AG09319 (cell line): ENCODE measurements at places on chromosomes 16 and 17.

GRCh38 chr16:80191928-80192327, 348.9 kb upstream of the DYNLRB2 start:
- no peak for DNase-seq

DNA sequence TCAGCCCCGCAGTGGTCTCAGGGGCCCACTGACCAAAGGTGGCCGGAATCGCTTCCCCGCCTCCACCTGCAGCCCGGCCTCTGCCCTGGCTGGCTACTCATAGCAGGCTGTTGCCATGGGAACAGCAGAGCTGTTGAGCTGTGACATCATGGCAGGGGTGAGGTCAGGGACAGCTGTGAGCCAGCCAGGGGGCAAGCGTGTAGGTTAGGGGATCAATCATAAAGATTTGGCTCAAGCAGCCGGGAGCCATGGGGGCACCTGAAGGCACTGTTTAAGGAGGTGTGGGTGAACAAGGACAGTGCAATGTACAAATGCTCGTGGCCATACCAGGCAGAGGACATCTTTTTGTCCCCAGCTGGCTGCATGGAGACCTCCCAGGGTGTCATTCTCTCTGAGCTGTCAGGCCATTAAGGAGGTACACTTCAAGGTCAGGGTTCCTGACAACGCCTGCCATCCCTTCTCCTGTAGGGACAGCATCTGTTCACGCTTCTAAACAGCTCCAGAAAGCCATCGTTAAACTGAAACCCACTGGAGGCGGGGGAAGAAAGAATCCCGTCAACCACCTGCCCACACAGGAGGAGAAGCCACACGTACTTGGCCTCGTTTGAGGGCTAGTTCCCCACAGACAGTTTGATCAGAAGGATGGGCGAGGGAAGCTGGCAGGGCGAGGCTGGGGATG, at the start of gene CEP295NL:
CEP295NL (minus strand) TSS at position 101 of the 679 bp plus-strand sequence. CDS start 1,373 bp downstream, outside the sequence.
- no peak for DNase-seq

DNA sequence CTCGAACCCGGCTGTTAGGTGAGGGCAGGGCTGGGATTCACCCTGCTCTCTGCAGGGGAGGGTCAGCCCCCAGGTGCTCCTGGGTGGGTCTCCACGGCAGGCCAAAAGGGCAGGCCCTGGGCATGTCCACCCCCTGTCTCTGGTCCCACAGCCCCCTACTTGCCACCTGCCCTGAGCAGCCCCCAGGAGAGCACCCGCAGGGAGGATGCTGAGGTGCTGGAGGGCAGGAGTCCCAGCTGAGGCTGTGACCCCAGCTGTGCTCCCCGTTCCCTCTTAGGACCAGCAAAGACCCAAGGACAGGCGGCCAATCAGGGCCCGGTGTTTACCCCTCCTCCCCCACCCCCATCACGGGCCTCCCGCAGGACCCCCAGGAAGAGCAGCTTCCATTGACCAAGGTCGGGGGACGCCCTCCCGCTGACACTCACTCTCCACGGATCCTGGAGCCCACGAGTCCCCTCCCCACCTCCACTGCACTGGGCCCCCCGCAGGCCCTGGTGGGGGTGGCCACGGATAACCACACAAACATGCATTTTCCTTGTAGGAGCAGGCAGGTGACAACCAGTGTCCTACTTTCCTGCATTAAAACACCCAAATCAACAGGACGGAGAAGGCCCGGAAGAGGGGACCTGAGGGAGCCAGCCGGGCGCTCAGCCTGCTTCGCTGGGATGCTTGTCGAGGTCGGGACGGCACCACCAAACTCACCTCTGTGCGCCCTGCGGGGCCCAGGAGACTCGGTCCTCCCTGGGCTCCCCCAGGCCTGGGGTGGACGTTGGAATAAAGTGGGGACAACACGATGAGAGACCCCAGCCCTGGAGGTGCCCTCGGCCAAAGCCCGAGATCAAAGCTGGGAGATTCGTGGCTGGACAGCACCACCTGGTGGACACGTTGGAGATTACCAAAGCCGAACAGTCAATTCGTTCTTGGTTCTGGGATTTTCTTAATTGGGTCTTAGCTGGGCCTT, 22.5 kb upstream of the ENPP7 start:
- DNase-seq, result no peak

DNA sequence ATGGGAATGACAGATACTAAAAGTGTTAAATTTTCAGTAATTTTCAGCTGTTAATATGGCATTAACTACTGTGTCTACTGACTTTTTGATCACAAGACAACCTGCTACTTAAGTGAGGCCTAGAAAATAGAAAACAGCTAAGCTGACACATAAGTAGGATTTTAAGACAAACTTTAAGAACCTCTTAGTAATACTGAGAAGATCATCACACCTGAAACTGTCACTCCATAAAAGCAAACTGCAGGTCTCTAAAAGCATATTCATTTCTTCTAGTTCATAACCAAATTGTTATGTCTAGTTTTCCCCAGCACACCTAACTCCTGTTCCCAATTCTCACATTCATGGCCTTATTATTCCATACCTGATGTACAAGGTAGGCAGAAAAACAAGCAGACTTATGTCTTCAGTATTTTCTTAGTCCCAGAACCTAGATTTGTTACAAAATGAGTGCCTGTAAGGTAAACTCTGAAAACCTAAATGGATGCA, 8.0 kb downstream of the SRSF1 start:
- no peak for DNase-seq

DNA sequence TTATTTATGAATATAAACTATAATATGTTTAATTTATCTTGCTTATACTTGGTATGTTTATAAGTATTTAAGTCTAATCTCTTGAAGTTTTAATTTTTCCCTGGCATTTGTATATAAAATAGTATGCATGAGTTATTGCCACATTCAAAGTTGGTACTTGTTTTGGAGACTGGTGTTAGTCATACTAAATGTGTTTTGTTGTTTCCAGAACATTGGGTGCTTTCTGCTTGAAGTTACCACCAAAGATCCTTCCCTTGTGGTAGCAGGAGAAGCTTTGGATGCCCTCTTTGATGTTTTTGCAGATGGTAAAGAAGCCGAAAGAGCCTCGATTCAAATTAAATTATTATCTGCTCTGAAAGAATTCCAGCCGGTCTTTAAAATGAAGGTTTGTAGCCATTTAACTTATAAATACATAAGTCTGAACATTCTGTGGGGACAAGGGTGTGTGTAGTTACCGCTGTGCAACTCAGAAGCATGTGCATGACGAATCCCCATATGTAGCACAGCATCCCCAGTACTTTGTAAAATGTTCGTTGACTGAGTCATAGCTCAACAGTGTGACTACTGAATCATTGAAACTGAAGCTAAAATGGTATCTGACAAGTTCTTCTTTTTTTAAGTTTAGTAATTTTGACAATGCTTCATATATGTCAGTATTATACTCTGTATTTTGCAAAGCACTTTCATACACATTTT, 36.4 kb downstream of the HEATR3 start:
- DNase-seq, result no peak

DNA sequence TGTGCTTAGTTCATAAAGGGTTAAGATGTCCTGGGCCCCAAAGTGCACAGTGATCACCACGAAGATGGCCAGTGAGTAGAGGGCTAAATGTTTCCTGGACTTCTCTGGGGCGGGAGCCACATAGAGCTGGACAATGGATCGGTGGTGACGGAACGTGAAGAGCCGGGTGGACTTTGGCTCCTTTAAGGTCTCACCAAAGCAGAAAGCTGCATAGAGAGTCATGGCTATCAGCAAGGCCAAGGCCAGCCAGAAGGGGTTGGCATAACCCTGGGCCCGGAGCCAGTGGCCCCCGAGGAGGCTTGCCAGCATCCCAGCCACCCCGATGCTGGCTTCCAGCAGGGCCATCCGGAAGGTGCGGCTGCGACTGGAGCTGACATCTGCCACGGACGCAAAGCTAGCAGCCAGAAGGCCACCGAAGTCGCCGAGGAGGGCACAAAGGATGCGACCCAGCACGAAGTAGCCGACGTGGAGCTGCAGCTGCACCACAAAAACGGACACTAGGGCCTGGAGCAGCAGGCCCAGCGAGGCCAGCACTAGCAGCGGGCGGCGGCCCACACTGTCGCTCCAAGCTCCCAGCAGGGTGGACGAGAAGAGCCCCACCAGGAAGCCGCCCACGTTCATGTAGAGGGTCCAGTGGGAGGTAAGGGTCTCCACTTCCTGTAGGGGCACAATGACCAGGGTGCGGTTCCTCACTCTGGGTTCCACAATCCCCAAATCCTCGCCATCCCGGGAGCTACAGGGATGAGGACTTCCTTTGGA, 1.0 kb downstream of the SLC46A1 start:
- no peak for DNase-seq

GRCh38 chr17:80794281-80795089, 197.2 kb upstream of the CHMP6 start:
- DNase-seq, result no peak

- DNase-seq, result no peak
Observed at GRCh38 chr16:6190776-6191175, 1093.2 kb upstream of the EEF2KMT start.

DNA sequence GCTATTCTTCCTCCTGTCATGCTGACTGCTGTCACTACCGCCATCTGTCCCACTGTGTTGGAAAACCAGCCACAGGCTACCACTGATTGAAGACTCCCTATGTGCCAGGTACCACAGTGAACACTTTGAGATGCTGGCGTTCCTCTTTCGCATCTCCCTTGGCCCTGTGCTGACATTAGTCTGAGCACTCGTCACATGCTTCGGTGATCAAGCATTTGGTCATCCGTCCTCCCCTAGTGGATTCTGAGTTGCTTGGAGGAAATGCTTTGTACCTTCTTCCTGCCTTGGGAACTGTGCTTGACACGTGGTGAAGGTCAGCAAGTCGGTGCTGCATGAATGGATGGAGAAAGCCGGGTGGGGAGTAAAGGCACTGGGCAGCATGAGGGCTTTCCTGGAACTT, 260.1 kb downstream of the SNX29 start:
- DNase-seq, result no peak

DNA sequence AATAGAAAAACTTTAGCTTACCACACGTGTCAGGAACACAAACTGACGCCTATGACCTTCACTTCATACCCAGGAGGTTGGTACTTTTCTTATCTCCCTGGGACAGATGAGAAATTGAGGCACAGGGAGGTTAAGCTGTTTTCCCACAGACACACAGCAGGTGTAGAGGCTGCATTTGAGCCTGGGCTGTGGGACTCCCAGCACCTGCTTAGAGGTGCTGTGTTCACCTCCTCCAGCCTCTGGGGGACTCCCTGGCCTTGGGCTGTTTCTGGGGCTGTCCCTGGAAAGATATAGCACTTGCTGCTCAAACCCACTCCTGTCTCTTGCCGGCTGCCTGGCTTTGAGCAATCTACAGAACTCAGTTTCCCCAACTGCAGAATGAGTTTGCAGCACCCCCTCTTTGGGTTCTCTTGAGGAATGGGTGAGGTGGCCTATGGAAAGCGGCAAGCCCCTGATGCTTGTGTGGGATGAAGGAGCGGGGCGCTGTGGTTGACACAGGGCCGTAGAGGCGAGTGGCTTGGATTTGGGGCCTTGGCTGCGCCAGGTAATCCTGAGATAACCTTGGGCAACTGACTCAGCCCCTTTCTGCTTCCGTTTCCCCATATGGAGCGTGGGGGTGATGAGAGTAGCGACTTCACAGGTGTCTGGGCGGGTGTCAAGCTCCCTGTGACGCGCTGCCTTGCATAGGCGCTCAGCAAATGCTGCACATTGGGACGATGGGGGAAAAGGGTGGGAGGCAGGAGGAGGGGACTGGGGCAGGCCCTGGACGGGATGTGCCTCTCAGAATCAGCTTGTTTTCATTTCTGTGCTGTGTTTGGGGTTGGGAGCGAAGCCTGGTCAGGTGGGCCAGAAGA, 104.5 kb upstream of the CIBAR2 start:
- no peak for DNase-seq

DNA sequence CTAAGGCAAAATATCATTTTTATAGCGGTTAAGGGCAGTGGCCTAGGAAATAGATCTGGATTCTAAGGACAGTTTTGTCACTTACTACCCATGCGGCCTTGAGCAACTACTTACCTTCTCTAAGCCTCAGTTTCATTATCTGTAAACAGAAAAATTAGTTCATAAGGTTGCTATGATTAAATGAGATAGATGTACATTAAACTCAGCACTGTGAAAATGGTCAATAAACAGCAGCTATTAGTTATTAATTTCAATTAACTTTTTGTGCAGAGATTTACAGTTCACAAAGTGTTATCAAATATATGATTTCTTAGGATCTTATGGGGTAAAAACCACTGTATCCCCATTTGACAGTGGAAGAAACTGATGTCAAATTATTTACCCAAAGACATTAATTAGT, 135.5 kb upstream of the CORO6 start:
- DNase-seq, result no peak

GRCh38 chr17:77359236-77359635, 218.5 kb downstream of the SEC14L1 start:
- no peak for DNase-seq

GRCh38 chr16:30546115-30546514, 11.5 kb upstream of the ZNF747 start:
- DNase-seq, result no peak

GRCh38 chr17:33509331-33509730, 216.2 kb upstream of the ASIC2 start:
- no peak for DNase-seq

GRCh38 chr17:60165223-60165622, 15.4 kb downstream of the CA4 start:
- no peak for DNase-seq

DNA sequence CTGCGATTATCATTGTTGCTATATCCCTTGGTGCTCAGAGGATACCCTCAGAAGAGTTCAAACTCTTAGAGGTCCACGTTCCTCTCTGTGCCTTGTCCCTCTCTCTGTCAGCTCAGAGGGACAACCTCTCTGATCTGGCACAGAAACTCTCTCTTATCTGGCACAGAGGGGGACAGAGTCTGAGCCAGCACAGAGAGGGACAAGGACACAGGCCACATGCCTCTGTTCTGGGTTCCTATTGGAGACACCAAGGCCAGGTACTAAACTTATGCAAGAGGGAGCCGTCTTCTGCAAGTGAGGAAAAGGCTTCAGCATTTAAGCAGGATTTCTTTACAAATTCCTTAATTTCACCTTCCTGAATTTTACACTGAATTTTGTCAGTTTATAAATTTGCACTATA, 565.2 kb downstream of the TOX3 start:
- DNase-seq, result no peak

DNA sequence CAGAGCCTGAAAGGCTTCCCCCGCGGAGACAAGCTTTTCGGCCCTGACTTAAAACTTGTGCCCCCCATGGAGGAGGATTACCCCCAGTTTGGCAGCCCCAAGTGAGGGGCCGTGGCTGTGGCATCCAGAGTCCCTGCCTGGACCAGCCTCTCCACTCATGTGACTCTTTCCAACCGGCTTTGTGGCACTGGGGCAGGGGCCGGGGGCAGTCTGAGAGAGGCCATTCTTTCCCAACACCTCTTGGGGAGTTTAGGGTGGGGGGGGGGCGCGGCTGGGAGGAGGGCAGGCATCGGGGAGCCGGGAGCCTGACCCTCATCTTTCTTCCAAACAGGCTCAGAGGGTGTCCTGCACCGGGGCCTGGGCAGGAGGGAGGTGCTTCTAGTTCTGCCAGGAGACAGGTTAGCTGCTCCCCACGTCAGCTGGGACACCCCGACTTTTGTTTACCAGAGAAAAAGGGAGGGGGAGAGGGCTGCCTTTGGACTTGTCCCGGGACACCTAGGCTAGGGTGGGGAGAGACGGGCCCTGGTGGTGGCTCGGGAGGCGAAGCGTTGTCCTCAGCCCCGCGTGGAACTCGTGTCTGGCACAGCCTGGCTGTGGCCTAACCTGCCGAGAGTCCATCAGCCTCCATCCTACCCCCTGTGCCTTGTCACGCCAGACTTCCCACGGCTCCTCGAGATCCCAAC, 7.3 kb upstream of the SERPINF1 start:
- no peak for DNase-seq
